ENCODE measurements at places on chromosomes 1 and 21. TPM values are rescaled to one million over a fixed set of nuclear protein-coding genes. Genes with fewer than 3 reads are reported as not detected.

The PLA2G2D gene
- not detected for total RNA-seq

The CHTOP gene
- total RNA-seq = 98.1 TPM

The SYNJ1 gene
- 20.4 TPM for total RNA-seq

- H3K4me1 ChIP-seq = no peaks in the 10 kb centered on the region
- no peaks in the 10 kb centered on the region for H3K36me3 ChIP-seq
- no peak overlapping the region for H3K4me3 ChIP-seq
- H3K27me3 ChIP-seq = no peaks in the 10 kb centered on the region
- DNase-seq = no peak
These were observed 94.7 kb upstream of the NRIP1 start for GRCh38 chr21:15159382-15160020.

DNA sequence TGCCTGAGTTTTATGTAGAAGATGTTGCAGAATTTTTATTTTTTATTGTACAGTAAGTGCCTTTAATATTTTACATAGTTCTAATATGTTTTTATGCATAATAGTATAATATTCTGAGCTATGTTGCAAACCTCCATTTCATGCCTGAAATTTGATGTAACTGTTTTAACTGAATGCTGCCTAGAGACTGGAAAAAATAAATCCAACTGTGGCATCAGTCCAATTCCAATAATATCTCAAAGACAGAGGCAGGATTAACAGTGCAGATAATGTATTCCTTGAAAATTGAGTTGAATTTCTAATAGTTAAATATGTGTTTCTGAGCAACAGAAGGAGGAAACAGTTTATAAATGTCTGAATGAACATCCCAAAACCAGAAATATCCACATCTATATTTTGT is 61.1 kb upstream of the KIF1B start:
- no peak for DNase-seq
- H3K4me3 ChIP-seq = no peak overlapping the region
- H3K27ac ChIP-seq = no peak overlapping the region
- H3K4me1 ChIP-seq = peaks cover 1% of the 10 kb centered on the region

DNA sequence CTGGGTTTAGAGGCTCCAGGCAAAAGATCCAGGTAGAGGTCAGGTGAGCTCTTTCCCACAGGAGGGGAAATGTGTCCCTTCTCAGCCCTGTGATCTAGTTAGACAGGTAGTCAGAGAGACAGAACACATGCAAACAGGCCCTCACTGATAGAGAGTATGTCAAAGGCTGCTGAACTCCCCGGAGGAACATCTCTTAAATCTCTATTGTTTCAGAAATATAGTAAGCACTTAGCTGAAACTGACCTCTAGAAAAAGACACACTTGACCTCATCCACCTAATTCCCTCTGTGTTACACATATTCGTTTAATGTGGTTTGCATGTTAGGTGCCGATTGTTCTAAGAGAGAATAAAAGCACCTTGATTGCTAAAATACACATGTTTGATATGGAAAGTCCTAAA is 23.3 kb downstream of the SUSD4 start:
- no peak for DNase-seq
- peaks cover 6% of the 10 kb centered on the region for H3K27me3 ChIP-seq
- H3K4me1 ChIP-seq = no peaks in the 10 kb centered on the region
- no peak overlapping the region for H3K4me3 ChIP-seq
- no peak overlapping the region for H3K27ac ChIP-seq

- no peak overlapping the region for H3K27ac ChIP-seq
- DNase-seq = no peak
- no peaks in the 10 kb centered on the region for H3K4me1 ChIP-seq
- H3K27me3 ChIP-seq = no peaks in the 10 kb centered on the region
- no peaks in the 10 kb centered on the region for H3K36me3 ChIP-seq
- H3K4me3 ChIP-seq = no peak overlapping the region
These were observed 57.3 kb downstream of the HS2ST1 start for GRCh38 chr1:86971778-86972177.

Data from activated naive CD8-positive, alpha-beta T cell treated with anti-CD3 and anti-CD28 coated beads, Interleukin-2, amount 10 ng/mL, durations not matched to agents 7 days and 5 days (primary cell).